ENCODE measurements at places on chromosomes 6 and 20.

GRCh38 chr20:39627765-39628164 is 665.6 kb downstream of the DHX35 start:
- no peak for DNase-seq

DNA sequence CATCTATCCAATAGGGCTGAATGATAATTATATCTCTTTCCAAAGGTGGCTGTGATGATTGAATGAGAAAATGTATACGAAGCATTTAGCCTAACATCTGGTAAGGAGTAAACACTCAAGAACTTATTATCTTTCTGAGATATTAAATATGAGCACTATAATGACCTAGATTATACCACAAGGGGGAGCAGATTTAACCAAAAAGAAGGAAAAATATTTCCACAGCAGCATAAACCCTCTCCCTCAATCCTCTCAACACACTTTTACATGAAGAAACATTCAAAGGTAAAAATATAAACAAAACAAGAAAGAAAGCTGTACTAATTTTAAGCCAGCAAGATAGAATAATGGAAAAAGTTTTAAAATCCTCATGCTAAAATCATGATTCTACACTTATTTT is 68.4 kb downstream of the SHPRH start:
- DNase-seq, result no peak

DNA sequence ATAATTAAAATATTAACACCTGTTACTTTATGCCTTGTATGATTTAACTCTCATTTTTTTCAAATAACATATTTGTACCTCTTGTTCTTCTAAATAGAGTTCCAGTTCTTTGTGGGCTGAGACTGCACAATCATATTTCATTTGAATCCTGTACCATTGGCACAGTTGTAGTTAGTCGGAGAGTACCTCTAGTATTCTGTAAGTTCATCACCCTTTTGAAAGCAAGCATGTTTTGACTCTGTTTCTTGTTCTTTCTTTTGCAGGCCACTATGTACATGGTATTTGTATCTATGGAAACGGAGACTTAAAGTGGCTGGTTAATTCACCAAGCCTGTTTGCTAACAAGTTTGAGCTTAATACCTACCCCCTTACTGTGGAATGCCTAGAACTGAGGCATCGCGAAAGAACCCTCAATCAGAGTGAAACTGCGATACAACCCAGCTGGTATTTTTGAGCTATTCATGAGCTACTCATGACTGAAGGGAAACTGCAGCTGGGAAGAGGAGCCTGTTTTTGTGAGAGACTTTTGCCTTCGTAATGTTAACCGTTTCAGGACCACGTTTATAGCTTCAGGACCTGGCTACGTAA is 68.2 kb downstream of the C6orf52 start:
- DNase-seq, result no peak

GRCh38 chr6:112927641-112928320 is 580.7 kb downstream of the RFPL4B start:
- no peak for DNase-seq

GRCh38 chr20:757506-757905 is 10.8 kb downstream of the SLC52A3 start:
- DNase-seq, result no peak

GRCh38 chr6:45156075-45156474 is 172.1 kb upstream of the RUNX2 start:
- no peak for DNase-seq

- no peak for DNase-seq
Measured at GRCh38 chr20:2405693-2406065, 25.0 kb downstream of the TGM6 start.

- DNase-seq, result no peak
Measured at GRCh38 chr6:6803180-6803977, 214.9 kb downstream of the LY86 start.

DNA sequence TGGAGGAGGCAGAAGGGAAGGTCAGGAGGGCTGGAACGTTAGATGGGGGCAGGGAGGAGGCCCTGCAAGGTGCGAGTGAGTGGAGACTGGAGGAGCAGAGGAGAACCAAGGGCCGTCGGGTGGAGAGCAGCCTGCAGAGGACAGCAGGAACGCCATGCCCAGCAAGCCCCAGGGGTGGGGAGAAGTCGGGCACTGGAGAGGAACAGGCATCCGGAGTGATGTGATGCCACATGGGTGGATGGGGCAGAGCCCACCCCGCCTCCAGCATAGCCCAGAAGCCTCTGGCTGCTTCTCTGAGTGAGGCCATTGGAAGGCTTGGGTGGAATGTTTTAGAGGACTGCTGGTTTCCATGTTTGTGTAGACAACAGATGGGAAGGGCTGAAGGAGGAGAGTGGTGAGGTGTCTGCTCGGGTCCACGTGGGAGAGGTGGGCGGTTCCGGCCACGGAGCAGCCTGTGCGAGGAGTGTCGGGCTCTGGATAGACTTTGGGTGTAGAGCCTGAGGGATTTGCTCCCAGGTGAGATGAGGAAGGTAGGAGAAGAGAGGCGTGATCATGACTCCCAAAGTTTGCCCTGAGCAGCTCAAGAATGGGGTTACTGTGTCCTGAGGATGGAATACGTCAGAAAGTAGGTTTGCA is 221.4 kb downstream of the SMOC2 start:
- no peak for DNase-seq

GRCh38 chr6:90184334-90185298 is 112.0 kb downstream of the BACH2 start:
- no peak for DNase-seq

DNA sequence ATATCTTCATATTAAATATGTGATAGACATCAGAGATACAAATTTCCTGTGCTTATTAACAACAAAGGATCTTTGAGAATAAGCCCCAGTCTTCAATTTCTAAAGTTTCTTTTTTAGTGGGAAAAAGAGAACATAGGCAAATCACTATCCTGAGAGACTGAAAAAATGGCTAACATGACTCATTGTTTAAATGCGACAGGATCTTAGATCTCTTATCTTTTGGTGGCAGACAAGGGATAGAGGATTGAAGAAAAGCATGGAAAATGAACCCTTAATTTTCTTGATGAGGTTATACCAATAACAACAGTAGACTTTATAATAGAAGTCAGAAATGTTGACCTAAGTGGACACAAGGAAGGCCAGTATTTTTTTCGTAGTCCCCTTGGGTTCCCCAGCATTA is 178.6 kb upstream of the MAP3K7 start:
- DNase-seq, result no peak

DNA sequence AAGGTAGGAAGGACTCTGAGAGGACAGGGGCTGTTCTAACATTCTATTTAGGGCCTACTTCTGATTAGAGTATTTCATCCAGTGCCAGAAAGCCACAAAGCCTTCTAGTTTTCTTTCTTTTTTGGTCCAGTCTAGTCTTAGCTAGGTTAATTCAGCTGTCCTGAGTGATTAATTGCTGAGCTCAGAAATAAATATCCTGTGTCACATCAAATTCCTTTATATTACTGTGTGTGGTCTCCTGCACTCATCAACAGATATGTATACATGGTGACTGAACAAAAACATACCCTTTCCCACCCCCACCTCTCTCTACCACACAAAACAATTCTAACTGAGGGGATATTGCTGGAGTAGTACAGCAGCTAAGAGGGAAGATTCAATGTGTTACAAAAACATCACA is 601.5 kb upstream of the NRSN1 start:
- no peak for DNase-seq

GRCh38 chr6:146666909-146667308 is 68.1 kb downstream of the ADGB start:
- no peak for DNase-seq

DNA sequence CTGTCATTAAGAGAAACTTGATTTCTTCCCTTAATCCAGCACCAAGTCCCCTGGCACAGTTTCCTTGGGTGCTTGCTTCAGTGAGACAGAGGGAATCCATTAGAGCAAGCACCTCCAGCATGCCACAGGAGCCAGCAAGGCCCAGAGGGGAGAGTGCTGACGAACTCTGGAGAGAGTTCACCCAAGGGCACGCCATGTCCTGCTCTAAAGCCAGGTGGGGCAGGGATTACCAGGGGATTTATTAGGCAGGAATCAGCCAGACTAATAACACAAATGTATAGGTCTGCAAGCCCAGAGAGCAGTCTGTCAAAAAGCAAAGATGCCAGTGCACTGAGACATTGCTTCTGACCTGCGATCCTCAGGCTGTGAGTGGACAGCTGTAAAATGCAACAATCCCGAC is 155.4 kb upstream of the SYNDIG1 start:
- no peak for DNase-seq

DNA sequence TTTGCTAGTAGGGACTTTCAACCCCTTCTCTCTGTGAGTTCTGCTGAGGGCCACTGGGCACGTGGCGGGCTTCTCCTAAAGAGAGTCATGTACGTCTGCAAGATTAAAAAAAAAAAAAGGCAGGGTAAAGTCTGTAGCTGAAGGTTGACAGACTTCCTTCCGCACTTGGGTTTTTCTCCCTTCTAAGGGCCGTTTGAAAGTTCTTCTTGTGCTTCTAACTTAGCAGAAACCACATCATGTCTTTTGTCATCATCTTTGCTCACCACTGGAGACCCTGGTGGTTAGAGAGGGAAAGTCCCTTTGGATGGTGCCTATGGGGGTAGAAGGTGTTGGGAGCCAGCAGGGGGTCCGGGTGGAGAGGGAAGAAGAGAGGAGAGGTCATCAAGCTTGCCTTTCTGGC is 31.4 kb downstream of the PRDM1 start:
- DNase-seq, result peak; percentile 37

GRCh38 chr6:38517005-38517404 is 122.7 kb downstream of the BTBD9 start:
- DNase-seq, result no peak

- DNase-seq, result no peak
Measured at GRCh38 chr6:19968201-19968600, 131.0 kb downstream of the ID4 start.

DNA sequence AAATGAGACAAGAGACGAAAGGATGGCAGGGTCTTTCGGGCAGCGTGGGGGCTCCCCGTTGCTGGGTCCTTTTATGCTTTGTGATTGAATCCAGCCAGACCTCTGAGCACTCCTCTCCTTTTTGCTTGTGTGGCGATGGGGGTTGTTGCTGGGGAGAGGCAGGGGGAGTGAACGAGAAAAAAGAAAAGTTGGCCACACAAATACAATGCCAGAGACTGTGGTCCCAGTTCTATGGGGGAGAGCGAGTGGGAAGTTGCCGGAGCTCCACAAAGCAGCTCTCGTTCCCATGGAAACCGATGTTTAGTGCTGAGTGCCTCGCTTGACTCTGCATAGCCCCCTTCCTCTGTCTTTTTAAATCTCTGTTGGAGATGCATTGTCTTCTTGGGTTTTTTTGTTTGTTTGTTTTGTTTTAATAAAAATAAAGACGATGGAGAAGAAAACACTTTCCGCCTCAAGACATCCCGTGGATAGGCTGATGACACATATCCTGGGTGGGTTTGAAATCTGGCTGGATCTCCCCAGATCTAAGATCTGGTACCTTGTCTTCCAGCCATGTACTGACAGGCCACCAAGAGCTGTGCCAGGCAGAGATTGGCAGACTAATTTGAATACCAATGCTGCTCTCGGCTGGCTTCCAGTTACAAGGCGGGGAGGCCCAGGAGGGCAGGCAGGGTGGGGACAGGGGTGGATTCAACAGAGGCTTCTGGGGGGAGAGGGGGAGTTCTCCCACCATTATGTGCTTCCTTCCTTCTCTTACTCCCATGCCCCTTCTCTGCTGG is 529.3 kb downstream of the QKI start:
- DNase-seq, result no peak

DNA sequence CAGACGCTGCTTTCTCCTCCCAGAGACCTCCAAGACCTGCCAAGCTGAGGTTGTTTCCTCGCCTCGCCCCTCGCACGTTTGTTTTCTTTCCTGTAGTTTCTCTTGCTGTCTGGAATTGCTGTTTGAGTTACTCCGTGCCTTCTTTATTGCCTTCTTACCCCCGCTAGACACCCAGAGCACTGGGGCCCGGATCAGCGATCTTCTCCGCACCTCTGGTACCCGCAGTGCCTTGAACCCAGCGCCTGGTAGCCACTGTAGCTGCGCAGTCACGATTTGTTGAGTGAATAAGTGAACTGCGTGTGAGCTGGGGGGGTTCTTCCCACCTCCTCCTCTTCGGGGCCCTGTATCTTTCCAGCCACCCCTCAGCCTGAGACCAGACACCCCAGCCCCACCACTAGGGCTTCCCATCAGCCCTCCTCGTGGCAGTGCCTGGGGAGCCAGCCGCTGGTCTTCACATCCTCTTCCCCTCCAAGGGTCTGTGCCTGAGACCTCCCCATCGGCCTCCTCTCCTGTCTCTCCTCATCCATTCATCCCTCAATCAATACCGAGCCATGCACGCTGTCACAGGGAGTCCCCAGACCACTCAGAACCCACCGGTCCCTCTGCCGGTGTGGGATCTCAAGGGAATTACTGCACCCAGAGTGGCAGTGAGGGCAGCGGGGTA is 849 bp upstream of the BMP7 start:
- no peak for DNase-seq

- DNase-seq, result no peak
Measured at GRCh38 chr20:63028461-63028921, 21.7 kb upstream of the BHLHE23 start.

DNA sequence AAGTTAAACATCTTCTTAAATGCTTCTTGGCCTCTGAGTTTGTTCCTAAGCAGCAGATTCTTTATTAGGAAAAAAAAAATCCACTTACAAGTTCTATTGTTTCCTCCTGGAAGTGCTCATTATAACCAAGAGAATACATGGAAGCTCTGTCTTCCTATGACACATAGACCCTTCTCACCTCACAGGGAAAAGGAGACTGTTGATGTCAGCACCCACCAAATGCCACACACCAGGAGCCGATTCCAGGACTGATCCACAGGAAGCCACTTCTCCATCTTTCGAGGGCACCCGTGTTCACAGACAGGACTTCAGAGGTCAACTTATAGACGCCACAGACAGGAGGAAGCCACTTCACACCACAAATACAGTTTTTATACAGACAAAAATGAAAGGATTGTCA is 13.4 kb upstream of the BNIP5 start:
- DNase-seq, result no peak

GRCh38 chr20:33280000-33280680 is 2.9 kb upstream of the BPIFB1 start:
- no peak for DNase-seq

DNA sequence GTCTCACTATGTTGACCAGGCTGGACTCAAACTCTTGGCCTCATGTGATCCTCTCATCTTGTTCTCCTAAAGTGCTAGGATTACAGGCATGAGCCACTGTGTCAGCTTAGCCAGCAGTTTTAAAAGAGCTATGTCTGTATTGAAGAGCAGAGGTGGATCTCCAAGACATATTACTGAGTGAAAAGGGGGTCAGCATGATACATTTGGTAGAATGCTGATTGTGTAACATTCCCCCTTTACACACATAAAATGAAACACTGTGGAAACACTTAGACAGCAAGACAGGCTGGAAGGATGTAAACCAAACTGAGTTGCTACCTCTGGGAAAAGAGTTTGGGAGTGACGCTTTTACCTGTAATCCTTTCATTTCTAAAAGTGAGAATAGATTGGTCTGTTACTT is 1.7 kb upstream of the RIPOR3 start:
- no peak for DNase-seq

GRCh38 chr6:170289951-170290295 is 955 bp downstream of the DLL1 start:
- no peak for DNase-seq

- DNase-seq, result no peak
Measured at GRCh38 chr6:130680116-130680515, 147.1 kb upstream of the SMLR1 start.

All from effector CD8-positive, alpha-beta T cell (primary cell).